ENCODE measurements at places on chromosomes 3 and 15. TPM values are rescaled to one million over a fixed set of nuclear protein-coding genes. Genes with fewer than 3 reads are reported as not detected.
A peak's percentile ranks its signal among the peaks of the same experiment; 100 is the strongest.

- no peak for DNase-seq
Observed at GRCh38 chr15:70561885-70562284, 201.5 kb downstream of the UACA start.

DNA sequence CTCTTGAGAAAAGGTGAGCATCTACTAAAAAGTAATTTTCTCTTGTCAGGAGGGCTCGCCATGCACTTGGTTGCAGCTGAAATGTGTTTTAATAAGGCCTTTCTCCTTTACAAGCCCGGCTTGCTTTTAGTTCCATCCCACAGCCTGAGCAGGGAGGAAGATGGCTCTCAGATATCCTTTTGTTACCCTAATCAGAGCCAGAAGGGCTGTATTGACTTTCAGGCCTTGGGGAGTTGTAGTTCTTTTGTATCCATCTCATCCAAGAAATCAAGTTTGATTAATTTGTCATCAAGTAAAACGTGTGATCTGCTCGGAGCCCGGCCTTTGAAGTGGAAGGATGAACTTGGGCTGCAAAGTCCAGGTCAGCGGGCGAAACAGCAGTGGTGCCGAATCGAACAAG lies 52.9 kb downstream of the EIF4E3 start:
- no peak for DNase-seq

DNA sequence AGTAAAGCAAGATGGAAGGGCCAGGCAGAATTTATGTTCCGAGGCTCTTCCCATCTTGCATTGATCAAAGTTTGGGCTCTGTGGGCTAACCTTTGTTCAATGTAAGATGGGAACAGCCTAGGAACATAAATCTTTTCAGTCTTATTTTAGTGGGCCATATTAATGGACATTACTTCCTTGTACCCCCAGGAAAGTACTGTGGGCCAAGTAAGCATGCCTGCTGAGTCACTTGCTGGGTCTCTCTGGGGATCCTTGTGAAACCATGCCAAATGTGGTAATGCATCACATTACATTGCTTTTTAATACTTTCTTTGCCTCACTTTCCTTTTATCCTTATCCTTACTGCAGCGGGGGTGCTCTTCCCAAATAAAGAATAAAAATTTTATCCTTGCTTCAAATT lies 349.5 kb upstream of the POU1F1 start:
- DNase-seq: no peak

GRCh38 chr3:56135941-56136340 lies 332.3 kb downstream of the ERC2 start:
- DNase-seq: no peak

The PDE12 gene
- 20.6 TPM for total RNA-seq

The CASR gene
- total RNA-seq: not detected

- DNase-seq: no peak
Observed at GRCh38 chr3:190738636-190739155, 123.8 kb downstream of the GMNC start.

DNA sequence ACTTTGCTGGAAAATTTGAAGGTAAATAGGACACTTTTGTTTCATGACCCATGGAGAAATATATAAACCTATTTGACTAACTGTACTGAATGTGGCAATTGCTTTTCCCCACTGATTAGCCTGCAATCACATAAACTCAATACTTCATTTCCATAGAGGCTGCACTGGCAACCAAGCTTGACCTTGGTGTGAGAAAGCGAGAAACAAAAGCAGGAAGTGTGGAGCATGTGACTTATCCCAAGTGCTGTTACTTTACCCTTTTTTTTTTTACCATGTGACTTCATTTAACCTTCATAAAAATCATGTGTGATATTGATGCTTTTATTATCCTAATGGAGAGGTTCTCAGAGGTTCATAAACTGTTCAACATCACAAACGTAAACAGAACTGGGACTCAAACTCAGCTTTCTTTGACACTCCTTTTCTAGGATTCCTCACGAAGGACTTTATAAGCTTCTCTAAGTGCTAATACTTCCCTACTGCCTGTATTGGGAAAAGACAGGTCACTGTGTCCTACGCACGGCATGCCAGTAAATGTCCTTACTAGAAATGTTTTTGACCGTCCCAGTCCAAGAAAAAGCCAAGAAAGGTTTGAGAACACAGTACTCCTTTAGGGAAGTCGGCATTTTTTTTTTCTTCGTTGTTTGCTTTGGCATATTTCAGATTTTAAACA lies 34.9 kb upstream of the ZNF385D start:
- DNase-seq: no peak

The TGM5 gene
- total RNA-seq: 0.22 TPM

- peak; percentile 5 for DNase-seq
Observed at GRCh38 chr3:197994736-197995135, 34.7 kb downstream of the LMLN start.

The ARIH1 gene
- total RNA-seq: 59.8 TPM

GRCh38 chr15:25775317-25775912 lies 87.7 kb downstream of the ATP10A start:
- DNase-seq: peak; percentile 45

DNA sequence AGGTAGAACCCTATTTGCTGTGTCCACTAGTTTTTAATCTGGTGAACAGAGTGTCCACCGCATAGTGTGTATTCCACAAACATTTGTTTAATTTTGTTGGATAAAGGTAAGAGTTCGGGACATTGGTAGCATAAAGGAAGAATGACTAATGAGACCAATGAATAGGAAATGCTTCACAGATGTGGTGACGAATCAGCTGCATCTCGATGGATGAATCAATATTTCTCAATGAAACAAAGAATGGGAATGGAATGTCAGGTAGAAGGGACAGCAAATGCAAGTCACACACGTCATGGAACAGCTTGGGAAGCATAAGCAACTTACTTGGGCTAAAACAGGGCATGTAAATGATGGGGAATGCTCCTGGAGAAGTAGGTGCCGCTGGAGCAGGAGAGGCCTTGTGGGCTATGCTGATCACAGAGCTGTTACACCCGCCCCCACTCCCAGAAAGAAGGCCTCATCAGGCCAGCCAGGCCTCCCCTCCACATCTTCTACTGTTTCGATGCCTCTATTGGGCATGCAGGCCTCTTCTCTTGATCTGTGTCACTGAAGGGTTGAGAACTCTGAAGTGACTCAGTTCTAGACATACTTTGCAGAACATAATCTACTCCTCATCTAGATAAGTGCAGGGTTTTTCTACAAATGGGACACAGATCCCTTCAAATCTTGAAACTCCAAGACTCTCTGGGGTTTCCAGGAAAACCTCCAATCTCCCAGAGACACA lies 120.0 kb upstream of the GADL1 start:
- no peak for DNase-seq

DNA sequence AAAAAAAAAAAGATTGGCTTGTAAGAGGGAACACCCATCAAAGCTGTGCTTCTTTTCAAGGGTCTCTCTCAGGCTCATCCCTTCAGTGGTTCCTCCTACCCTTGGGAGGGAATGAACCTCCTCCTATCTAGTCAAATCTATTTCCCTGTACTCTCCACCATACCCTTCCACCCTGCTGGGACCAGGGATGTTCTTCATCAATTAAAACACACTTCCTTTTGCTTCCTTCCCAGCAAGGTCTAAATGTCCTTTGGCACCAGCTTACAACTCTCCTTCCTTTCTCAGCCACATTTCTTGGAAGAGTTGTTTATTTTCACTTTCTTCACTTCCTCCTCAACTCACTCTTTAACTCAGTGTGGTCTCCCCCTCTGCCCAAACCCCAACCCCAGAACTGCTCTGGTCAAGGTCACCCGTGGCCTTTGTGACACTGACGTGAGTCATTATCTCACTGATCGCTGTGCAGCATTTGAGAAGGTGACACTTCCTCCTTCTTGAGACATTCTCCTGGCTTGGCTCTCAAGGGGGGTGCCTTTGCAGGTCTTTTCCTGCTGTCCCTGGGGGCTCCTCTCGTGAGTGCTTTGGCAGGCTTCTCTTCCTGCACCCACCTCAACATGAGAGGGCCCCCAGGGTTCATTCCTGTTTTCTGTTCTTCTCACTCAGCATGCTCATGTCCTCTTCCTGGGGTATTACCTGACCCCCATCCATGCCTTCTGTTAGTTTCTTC lies 210.5 kb upstream of the TLE3 start:
- no peak for DNase-seq

DNA sequence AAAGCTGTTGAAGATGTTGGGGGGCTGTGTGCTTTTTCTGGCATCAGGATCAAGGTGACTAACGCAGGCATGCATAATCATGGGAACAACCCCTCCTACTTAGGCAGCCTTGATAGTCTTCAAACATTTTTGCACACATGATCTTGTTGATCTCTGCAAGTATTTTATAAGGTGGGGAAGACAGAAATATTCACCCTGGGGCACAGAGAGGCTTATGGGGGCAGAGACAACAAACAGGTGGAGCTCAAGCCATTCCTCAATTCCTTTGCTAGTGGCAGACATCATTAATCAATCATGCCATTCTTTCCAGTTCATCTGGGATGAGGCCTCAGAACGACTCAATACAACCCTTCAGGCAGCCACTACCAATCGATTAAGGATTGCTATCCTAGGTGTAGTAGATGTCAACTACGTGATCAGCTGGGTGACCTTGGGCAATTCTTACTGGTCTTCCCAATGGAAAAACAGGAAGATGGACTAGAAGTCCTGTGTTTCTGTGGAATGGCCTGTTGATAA lies 110.3 kb upstream of the SMAD3 start:
- no peak for DNase-seq

The TIMP4 gene
- 0.07 TPM for total RNA-seq

GRCh38 chr15:71390096-71390495 lies 274.8 kb downstream of the THSD4 start:
- DNase-seq: no peak

DNA sequence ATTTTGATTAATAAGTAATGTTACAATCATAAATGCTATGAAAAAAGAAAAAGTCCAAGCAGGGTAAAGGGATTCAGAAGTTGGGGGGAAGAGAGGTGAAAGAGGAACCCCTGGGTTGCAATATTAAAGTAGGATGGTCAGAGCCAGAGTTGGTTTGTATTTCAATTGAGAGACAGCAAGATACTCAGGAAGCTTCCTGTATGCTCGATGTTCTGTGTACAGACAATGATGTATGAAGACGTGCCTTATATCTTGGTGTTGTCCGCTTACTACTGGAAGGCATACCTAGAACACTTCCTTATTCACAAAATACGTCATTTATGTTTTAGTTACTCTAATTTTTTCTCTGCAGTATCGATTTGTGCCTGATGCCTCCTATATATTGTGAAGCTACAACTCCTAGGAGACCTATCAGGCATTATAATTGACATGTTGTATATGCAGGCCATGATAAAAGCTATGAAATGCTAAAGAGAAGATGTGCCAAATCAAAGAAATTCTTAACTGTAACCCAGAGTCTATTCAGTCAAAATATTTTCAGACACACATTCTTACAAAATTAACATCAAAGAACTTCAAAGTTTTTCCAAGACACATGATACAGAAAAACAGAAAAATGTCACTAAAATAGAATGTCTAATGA lies 87.5 kb downstream of the TBL1XR1 start:
- no peak for DNase-seq

DNA sequence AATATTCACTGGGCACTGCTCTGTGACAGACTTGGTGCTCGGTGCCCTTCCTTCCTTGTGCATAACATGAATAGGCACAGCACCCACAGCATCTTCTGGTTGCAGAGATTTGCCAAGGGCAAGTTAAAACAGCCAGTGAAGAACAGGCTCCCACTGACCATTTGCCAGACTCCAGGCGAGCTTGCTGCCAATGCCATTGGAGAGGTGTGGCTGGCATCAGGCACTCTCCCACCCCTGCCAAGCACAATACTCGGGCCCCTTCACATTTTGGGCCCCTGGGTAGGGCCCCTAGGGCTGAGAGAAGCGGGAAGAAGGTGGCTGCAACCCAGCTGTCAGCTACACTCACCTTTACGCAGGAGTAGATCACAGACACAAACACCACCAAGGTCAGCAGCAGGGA lies 112.1 kb downstream of the SEC22A start:
- DNase-seq: no peak

The ARID3B gene
- total RNA-seq: 5.3 TPM

DNA sequence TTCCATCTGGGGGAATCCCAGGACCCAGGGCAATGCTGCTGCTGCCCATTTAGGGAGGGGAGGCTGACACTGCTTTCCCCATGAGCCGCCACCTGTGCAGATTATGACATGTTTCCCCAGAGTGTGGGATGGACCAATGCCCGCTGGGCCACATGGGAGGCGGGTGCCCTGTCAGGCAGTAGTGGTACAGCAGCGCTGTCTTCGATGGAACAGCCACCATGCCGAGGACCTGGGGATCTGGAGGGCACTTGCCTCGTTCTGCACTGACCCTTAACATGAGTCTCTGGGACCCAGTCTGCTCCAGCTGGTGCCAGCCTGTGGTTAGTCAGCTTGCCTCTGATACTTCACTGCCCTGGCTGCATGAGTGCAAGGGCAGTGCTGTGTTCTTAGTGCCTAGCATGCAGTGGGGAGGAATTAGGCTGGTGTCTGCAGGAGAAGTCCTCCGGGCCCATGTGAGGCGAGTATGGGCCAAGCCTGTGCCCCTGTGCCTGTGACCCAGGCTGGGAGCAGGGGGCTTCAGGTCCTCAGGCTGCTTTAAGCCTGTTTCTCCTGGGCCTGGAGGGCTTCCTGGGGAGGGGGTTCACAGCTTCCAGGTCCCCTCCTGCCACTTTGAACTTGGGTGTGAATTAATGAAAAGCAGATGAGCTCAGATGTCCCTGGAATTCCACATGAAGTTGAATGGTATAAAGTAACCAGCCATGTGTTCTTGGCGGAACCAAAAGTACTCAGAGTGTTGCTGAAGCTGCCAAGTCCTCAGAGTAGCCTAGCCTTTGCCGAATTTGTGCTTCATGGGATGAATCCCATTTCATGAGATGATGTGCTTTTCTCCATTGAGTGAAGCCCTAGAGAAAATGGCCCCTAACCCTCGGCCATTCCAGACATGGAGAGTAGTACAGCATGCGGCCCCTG lies 22.9 kb downstream of the KLF13 start:
- no peak for DNase-seq

DNA sequence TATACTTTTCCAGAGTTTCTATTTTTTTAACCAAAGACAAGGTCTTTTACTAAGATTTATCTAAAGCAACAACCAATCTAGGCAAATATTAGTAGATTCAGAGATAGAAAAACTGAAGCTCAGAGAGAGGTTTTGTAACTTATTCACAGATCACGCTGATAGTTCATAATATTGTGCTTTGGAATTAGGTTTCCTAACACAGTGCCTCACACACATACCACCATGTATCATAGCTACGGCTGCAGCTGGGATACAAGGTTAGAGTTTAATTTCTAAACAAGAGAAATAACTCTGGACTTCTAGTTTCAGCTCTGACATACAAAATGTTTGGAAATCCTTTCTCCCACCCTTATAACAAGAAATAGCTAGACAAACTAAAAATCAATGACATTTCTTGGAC lies 565.7 kb downstream of the PYDC2 start:
- no peak for DNase-seq

The SELENOT gene
- 106 TPM for total RNA-seq

GRCh38 chr15:43370310-43370974 lies 401 bp downstream of the ZSCAN29 start:
- peak; percentile 27 for DNase-seq

The AEN gene
- total RNA-seq: 118 TPM

The LHFPL4 gene
- total RNA-seq: not detected

DNA sequence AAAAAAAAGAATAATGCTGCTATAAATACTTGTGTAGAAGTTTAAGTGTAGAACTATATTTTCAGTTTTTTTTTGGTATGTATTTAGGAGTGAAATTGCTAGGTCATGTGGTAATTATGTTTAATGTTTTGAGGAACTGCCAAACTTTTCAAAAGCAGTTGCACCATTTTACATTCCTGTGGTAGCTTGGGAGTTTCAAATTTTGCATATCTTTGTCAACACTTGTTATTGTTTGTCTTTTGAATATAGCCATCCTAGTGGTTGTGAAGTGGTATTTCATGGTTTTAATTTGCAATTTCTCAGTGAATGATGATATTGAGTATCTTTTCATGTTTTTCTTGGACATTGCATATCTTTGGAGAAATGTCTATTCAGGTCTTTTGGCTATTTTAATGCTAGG lies 30.4 kb downstream of the SKIL start:
- DNase-seq: no peak

Measured in HepG2 (cell line).